Left renal cortex interstitium (tissue), 4 donors: ENCODE measurements at places on chromosomes 6 and 20.
A peak's percentile ranks its signal among the peaks of the same experiment; 100 is the strongest.

DNA sequence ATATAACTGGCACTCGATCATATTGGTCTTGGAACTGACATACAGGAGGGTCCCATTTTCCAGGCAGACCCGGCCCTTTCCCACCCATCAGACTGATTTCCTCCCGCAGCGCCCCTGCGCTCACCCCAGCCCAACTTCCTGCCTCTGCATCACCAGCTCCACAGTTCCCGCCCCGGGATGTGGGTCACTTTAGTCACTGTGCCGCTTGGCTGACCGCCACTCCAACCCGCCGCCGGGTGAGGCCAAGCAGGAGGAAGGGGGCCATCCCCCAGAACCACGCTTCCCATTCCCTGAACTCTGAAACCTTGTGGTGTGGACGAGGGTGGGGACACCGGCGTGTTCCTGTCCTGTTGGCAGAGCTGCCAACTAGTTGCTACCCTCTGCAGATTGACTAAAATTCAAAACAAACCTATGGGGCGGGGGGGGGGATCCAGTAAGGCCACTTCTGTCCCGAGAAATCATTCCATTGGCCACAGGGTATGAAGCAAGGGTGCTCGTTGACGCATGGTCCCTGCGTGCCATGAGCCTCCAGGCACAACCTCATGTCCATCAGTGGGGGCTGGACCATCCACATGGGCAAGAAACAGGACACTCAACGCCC, 12.3 kb downstream of the TGM2 start:
- DNase-seq, result no peak

- DNase-seq, result no peak
Measured at GRCh38 chr6:81606965-81607381, 145.5 kb downstream of the TENT5A start.

GRCh38 chr6:33426590-33427511, 7.0 kb downstream of the SYNGAP1 start:
- DNase-seq, result no peak

- no peak for DNase-seq
Measured at GRCh38 chr6:158149641-158150040, 18.4 kb downstream of the SERAC1 start.

DNA sequence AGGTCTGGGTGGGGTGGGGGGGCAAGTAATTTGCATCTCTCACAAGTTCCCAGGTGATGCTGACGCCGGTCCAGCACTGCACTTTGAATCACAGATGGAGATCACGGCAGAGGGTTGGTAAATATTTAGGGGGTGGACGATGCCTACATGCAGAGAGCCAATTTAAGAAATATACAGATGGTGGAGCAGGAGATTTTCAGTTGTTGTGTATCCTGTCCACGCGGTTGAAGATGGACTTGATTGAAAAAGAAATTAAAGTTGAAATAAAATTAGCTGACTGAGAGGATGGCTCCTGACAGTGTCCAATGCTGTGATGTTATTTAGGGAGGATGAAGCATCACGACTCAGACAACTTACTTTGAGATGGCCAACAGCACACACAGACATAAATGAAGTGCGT, 74.6 kb downstream of the PHACTR3 start:
- DNase-seq, result no peak

DNA sequence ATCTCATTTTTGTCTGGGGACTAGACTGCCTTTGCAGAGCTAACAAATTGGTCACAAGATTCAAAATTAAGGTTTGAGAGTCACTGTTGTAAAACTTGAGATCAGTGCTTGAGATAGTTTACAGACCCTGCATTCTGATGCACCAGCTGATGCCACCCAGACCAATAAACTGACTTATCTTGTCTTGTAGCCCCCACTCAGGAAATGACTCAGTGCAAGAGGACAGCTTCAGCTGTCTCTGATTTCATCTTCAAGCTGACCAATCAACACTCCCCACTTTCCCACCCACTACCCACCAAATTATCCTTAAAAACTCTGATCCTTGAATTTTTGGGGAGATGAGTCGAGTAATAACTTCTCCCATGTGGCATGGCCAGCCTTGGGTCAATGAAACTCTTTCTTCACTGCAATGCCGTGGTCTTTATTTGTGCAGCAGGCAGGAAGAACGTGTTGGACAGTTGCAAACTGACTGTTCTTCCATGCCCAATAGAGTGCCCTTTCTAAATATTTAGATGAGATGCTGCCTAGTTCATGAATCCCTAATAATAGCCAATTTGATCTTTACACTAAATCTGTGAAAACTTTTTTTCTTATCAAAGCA, 48.3 kb upstream of the PROKR2 start:
- no peak for DNase-seq

GRCh38 chr6:28865401-28866204, 58.2 kb downstream of the TRIM27 start:
- no peak for DNase-seq

DNA sequence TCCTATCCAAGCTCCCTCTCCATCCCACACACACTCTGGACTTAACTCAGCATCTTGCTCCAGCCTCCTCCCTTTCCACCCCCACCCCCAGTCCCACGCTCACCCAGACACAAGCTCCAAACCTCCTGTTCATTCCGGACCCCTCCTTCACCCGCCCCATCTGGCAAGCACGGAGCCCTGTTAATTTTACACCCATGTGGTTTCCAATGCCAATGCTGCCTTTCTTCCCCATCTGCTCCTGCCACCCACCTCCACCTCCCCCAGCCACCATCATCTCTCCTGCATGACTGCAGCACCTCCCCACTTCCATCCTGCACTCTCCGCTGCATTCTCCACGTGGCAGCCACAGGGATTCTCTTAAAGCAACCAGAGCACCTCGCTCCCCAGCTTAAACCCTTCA, 9.9 kb upstream of the CDK5RAP1 start:
- DNase-seq, result no peak

GRCh38 chr20:41784209-41784958, 166.2 kb upstream of the CHD6 start:
- DNase-seq, result no peak

- DNase-seq, result no peak
Measured at GRCh38 chr6:121668259-121668658, 232.8 kb downstream of the GJA1 start.

DNA sequence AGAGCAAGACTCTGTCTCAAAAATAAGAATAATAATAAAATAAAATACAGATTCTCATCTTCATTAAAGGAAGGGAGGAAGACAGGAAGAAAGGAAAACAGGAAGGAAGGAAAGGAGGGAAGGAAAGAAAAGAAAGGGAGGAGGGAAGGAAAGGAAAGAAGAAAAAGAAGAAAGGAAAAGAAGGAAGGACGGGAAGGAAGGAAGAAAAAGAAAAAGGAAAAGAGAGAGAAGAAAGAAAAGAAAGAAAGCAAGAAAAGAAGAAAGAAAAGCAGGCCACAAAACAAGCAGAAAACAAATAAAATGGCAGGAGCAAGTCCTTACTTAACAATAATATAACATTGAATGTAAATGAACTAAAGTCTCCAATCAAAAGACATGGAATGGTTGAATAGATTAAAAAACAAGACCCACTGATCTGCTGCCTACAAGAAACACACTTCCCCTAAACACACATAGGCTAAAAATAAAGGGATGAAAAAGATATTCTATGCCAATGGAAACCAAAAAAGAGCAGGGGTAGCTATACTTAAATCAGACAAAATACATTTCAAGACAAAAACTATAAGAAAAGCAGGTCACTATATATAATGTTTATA, 60.4 kb downstream of the ZFP64 start:
- no peak for DNase-seq

DNA sequence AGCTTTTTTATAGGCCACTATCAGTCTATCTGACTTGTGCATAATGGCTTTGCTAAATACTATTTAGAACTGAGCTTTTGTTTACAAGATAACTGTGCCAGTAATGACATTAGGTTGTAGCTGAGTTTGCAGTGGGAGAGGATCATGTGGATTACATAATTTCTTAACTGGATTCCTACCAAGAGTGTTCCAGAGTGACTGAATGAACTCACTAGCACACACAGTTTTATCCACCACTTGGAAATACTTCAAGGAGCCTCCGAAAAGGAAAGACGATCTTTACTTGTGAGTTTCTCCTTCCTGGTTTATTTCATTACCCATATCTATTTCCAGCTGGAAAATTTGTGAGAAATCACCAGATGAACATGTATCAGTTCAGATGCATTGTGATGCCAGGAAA, 10.9 kb upstream of the SYNE1 start:
- DNase-seq, result no peak

DNA sequence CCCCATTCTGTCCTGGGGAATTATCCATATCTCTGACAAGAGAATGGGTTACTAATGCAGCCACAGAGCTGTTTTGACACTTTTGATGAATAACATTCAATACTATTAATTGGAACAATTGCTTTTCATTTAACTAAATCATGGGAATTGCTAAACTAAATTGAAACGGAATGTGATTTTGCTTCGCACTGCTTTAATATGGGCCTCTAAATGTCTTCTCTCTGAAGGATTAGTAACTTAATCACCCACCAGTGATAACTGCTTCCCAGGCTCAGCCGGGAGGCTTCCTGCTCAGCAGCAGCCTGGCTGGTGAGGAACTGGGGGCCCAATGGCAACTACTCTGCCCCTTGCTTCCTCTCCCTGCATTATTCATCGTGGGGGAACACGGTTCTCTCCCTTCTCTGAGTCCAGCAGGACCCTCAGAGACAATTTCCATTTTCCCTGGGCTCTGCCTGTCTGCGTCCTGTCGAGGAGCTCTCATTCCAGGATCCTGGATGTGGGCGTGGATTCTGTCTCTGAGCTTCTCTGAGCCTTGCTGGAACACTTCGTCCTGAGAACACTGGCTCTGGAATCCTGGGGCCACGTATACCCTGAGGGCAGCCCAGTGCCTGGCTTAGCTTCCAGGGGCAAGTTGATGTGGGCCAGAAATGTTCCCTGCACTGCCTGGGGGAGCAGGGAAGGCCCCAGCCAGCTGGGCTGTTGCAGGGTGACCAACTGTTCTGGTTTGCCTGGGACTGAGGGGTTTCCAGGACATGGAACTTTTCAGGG, 308.9 kb downstream of the DHX35 start:
- DNase-seq, result no peak

DNA sequence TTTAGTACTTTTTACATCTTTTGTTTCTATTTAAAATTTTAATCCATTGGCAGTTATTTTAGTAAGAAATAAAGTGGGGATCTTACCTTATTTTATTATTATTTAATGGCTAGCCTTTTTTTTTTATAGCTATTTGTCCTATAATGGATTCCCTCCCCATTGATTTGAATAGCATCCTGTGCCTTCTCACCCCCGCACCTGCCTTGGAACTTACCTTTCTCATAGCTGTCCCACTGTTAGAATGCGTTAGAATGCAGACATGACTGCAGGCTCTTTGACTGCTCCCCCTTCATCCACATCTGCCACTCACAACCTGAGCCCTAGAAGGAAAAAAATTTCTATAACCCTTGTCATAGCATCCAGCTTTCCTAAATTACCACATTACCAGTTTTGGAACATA, 9.1 kb downstream of the PKIB start:
- no peak for DNase-seq

GRCh38 chr6:41546866-41547798, 951 bp downstream of the FOXP4 start:
- no peak for DNase-seq

DNA sequence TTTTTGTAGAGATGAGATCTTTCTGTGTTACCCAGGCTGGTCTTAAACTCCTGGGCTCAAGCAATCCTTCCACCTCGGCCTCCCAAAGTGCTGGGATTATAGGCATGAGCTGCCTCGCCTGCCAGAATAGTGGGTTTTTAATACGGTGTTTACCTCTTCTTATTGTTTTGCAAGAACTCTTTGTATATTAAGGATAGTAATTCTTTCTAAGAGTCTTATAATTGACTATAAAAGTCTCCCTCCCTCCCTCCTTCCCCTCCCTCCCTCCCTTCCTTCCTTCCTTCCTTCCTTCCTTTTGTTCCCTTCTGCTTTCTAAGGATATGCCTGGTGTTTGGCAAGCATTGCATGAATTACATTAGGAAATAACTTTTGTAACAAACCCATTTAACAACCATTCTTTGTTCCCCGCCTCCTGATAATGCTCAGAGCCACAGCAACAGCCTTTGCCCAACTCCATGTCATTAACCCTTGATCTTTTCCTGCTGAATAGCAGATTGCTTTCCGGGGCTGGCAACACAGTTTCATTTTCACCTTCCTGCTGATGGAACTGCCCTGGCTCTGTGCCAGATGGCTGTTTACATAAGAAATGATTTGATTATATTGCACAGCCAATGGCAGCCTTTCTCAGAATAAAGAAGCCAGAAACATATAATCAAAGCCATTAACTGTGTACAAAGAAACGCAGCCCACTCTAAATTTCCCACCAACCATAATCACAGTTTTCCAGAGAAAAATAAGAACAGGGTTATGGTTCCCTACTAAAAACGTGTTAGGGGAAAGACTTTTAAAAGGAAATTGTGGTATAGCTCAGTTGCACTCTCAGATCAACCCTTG, 143.7 kb upstream of the PTPN1 start:
- peak; percentile 47 for DNase-seq

DNA sequence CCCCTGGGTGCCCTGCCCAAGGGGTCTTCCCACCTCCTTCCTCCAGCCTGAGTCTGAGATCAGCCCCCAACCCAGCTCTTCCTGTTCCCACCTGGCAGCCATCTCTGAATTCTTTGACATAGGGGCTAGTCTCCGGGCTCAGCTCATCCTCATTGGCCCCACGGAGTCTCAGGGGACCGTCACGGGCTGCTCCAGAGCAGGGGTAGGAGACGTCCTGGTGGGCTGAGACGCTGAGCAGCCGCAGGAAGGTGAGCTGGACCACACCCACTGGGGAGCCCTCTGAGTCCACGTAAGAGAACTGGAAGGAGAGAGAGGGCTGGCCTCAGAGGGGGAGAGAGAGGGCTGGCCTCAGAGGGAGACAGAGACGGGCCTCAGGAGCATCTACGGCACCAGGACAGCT, 28.1 kb downstream of the COL11A2 start:
- no peak for DNase-seq

DNA sequence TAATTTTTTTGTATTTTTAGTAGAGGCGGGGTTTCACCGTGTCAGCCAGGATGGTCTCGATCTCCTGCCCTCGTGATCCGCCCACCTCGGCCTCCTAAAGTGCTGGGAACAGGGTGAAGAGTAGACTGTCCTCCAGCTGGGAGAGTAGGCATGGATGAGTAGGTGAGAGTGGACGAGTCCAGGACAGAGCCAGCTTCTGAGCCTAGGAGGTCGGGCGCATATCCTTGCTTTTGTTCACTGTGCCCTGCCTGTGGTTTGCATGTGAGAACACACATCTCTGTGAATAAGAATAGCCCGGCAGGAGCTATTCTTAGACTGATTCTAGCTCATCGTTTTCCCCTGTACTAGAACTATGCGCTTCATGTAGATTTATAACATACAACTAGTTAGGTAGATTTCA, 78.3 kb downstream of the RPP40 start:
- no peak for DNase-seq

GRCh38 chr20:35954907-35955251, 577 bp upstream of the SCAND1 start:
- peak; percentile 66 for DNase-seq

GRCh38 chr6:583635-584034, 73.3 kb downstream of the HUS1B start:
- no peak for DNase-seq

- no peak for DNase-seq
Measured at GRCh38 chr6:56521976-56522375, 120.7 kb downstream of the DST start.

DNA sequence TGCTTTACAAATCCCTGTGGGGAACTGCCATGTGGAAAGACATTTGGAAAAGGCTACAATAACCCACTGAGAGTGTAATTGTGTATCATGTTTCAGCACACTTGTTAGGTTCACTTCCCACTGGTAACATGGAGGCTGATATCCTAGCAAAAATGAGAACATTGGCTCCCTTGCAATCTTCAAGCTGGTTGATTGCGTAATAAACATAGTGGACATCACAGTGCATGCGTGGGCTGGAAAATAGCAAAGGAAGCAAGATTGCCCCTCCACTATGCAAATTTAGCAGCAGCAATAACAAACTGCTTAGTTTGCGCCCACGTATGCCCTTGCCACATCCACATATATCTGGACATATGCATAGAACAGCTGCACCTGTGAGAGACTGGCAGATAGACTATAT, 410.2 kb downstream of the MEI4 start:
- DNase-seq, result no peak
